ENCODE measurements at places on chromosomes 3 and 15.

DNA sequence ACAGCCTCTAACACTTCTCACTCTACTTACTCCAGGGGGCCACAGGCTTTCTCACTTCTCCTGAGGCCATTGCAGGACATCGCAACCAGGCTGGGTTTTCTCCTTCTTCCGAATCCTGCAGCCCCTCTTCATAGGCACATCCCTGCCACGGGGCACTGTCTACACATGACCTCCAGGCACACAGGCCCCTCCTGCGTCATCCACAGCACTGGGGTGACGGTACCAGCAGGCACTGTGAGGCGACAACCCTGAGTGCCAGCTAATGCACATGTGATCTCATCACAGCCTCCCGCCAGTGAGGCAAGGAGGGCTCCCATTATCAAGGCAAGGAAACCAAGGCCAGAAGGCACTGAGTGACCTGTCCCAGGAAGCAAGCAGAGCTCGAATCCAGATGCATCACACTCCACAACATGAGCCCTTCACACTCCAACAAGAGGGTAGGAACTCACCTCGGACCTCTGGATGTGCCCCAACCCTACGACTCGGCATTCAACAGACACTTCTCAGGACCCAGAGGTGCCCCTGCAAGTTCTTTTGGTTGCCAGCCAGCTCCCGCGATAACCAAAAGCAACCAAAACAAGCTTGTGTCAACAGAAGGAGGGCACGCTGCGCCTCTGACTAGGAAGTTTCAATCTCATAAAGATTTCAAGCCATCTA is 16.7 kb downstream of the FAM174B start:
- DNase-seq = no peak

DNA sequence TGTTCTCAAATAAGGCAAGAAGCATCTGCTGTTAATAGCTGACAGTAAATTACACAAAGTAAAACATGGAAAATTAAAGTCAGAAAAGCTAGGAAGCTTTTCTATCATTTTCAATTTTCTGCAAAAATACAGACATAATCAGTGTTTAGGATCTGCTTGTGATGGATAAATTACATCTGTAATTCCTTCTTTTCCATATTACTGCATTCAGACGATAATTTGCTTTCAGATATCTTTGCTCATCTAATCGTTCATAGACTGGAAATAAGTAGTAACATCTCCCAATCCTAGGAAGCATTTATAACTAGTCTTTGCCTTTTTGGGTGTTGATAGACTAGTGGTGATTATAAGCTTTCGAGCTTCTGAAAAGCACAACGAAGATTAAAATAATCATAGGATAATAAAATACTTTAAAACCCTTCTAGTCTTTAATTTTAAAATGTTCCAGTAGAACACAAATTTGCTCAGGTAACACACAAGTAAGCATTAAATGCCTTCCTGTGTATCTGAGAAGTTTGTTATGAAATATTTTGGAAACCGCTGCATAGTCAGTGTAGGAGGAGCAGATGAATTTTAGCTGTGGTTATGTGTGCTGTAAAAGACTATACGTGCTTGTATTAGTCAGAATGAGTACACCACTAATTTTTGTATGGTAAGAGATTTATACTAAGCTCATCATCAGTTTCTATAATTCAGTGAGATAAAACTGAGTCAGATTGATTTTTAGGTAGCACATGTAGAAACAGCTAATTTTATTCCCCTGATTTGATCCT is 41.0 kb downstream of the MBNL1 start:
- DNase-seq = no peak

DNA sequence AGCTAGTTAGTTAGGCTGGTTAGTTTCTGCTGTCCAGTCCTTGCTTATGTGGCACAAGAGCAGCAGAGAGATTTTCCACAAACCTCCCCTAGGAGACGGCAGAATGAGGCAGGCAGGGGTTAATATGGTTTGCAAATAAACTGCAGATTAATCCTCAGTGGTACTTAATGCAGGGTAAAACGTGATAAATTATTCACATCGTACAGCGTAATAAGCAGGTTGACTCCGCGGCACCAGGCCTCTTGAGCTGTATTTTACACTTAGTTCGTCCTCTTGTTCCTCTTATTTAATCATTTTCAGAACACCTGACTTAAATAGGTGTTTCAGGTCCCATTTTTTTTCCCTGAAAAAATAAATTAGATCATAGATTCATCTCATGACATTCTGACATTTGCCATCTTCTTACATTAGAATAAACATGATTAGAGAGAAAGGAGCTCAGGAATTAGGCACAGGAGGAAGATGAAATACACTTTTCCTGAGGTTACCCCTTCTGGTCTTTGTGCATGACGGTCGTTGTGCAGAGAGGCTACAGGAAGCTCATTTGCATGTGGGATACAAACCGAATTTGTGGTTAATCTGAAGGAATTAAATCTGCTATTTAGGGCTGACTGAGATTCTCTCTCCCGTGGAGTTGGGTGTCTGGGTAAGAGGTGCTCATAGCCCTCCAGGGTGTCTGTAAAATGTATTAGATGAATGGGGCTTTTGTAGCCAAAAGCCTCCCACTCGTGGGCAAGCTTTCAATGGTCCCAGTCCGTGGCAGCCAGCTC is 27.1 kb upstream of the VPS8 start:
- no peak for DNase-seq

DNA sequence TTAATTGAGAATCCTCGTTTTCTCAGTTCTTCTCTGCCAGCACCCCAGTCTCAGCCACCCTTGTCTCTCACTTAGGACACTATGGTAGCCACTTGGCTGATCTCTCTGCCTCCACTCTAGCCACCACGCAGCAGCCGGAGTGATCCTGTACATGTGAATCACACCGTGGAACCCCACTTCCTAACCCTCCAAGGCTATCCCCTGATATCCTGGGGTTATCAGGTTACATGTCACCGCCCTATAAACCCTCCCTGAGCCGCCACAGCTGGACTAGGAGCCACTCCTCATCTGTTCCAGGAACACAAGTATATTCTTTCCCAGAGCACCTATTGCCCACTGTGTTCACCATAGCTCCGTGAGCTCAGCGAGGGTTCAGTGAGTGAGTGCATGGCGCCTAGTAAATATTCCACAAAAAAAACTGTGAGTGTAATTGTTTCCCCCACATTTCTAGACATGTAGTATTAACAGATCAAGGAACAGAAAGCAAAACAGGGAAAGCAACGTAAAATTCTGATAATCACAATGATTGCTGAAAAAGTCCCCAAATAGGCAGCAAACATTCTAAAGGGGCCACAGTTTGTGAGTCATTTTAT is 661 bp upstream of the PARP14 start:
- peak; percentile 19 for DNase-seq

- DNase-seq = no peak
Observed at GRCh38 chr3:150603980-150604319, 829 bp downstream of the SELENOT start.

- DNase-seq = no peak
Observed at GRCh38 chr15:35136321-35137189, 51.5 kb upstream of the NANOGP8 start.

DNA sequence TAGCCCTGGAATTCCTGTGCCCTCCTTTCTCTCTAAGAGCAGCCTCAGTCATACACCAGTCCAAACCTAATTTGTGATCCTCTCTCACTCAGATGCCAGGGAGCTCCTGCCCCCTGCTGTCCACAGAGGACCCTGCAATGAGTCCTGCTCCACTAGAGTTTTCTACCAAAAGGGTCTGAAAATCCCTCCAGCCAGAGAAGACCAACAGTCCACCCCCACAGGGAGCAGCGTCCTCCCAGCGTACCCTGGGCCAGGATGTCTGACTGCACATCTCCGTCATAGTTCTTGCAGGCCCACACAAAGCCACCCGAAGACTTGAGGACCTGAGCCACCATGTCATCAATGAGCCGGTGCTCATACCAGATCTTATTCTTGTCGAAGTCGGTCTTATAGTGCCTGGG is 15.4 kb downstream of the IDH2 start:
- DNase-seq = peak; percentile 66

- no peak for DNase-seq
Observed at GRCh38 chr3:134337511-134338200, 36.6 kb downstream of the AMOTL2 start.
